HFF-Myc (cell line): ENCODE measurements at places on chromosomes 16 and 17.
A peak's percentile ranks its signal among the peaks of the same experiment; 100 is the strongest.

DNA sequence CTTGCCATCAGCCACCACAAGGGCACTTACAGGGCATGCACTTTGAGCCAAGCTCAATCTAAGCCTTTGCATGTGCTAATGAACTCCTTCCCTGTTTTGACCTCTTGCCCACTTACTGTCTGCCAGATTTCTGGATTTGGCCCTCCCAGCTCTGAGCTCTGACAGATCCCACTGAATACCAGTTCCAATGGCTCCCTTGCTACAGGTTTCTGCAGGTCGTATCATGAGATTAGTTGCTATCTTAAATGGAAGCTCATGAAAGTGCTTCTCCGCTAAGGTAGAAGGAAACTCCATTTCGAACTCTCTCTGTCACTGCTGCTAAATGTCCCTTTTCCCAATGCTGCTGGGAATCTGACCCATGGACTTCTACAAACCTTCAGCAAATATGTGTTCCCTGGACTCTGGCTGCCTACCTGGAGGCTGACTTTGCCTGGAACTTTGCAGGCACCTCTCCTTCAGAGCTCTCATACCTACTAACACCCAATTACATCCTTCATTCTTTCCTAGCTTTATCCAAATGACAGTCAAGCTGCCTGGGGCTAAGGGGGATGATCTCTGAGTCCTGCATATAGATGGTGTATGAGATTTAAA is 23.5 kb upstream of the TOB1 start:
- DNase-seq, result no peak

GRCh38 chr16:83615953-83616350 is 191.8 kb upstream of the HSBP1 start:
- DNase-seq, result no peak

- DNase-seq, result no peak
Measured at GRCh38 chr16:58508671-58509251, 6.6 kb upstream of the SETD6 start.

DNA sequence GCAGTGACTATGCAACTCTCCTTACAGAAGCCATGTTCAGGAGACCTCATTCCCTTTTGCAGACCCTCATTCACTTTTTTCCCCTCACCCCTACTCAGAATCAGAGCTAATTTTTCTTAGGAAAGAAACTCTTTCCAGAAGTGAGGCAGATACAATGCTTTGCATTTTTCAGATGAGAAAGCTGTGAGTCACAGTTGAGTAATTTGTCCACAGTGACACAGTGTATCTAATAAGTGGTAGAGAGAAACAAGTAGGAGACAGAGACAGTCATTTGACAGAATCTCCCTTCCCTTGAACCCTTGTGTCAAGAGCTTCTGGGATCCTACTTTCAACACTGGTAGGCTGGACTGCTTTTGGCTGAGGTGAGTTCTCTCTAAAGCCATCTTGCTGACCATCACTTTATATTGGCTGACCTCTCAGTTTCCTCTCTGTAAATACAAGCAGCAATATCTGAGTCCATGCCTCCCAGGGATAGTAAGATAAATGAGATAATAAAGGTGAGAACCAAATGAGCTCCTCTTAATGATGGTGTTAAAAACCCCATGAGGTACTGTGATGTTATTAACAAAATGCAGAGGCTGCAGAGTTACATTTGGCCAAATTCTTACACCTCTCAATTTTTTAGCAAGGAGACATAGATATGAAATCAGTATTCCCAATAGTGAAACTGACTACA is 130.8 kb downstream of the CA10 start:
- DNase-seq, result no peak

- DNase-seq, result no peak
Measured at GRCh38 chr17:81302861-81303333, 7.8 kb upstream of the SLC38A10 start.

DNA sequence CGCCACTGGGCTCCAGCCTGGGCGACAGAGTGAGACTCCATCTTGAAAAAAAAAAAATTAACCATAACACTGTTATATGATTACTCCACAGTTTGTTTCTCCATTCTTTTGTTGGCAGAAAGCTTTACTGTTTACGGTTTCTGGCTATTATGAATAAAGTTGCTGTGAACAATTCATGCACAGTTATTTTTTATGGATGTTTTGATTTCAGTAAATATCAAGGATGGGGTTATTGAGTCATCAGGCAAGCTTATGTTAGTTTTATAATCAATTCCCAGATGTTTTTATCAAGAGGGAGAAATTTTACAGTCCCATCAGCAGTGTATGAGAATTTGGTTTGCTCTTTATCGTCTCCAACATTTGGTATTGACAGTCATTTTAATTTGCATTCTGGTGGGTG is 67.9 kb downstream of the TAOK1 start:
- no peak for DNase-seq

DNA sequence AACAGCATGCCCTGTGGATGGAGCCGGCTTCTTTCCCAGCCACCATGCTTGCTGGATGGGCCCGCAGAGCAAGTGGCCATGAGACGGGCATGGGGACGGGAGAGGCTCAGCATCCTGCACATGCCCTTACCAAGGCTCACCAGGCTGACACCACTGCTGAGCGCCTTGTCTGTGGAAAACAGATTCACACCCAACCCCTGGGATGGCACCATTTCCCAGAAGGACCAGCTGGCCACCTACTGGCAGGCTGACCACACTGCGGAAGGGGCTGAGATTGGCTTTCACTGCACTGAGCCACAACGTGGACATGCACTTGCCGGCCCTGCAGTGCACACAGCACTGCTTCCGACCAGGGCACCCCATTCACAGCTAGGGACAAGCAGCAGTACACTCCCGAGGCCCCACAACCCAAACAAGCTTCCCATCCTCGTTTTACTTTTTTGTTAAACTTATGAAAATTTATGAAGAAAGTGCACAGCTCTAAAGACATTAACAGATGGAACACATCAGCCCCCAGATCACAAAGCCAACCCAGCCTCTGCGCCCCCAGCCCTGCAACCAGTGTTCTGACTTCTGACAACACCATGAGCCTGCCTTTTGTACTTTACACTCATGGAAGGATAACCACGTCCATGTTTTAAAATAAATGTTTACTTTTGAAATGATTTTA is 13.9 kb upstream of the KRTAP17-1 start:
- peak; percentile 54 for DNase-seq

DNA sequence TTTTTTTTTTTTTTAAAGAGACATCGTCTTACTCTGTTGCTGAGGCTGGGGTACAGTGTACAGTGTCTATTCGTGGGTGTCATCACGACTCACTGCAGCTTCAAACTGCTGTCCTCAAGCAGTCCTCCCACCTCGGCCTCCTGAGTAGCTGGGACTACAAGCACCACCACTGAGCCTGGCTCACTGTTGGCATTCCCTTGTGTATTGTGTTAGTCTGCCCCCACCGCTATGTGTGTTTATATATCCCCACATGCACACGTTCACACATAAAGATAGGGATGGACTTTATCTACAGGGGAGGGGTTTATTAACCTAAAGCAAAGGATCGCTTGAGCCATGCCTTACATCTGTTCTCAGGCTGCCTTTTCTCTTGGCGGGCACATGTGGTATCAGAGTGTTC is 63.8 kb downstream of the SEC14L1 start:
- DNase-seq, result no peak
